ENCODE measurements at places on chromosomes 7 and 10.

- no peak for DNase-seq
Measured at GRCh38 chr10:11715815-11716494, 26.2 kb upstream of the ECHDC3 start.

- no peak for DNase-seq
Measured at GRCh38 chr7:43591558-43592180, 8.8 kb downstream of the STK17A start.

GRCh38 chr10:72754275-72755032 is 62.5 kb downstream of the MCU start:
- no peak for DNase-seq

DNA sequence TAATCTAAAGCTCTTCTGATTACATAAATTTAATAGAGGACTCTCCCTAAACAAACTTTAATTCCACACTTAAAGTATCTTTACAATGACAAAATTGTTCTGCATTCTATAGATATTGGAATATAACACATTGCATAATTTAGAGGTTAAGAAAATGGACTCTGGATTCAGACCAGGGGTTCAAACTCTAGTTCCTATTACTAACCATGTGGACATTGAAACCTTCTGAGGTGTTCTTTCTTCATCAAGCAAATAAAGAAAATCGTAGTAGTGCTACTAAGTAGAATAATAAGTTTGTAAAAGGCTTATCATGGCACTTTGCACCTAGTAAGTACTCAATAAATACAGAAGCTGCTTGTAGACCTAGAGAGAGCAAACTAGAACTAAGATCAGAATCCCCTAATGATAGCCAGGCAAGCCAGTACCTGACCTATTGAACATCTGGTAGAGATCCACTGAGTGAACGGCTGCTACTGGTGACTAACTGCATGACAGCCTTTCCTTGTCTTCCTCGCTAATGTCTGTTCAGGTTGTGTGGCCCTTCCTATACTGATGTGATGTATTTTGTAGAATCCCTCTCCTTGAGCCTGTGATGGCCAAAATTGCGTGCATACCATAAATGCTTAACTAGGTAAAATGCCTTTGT is 430.3 kb downstream of the KCNMA1 start:
- no peak for DNase-seq

DNA sequence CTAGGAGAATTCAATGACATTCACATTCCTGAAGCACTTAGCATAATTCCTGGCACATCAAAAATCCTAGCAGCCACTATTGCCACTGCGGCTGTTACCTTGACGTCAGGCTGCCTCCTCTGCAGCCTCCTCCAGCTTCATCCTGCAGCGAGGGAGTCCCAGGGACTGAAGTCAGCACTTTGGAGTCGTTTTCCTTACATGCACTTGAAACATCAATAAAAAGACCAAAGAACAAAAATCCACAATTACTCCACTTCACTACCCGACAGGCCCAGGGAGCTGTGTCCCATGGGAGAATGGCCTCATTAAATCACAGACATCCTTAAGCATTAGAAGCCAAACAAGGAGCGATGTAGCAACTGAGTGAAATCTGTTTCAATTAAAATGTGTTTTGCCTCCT is 48.6 kb upstream of the NANOS1 start:
- no peak for DNase-seq

DNA sequence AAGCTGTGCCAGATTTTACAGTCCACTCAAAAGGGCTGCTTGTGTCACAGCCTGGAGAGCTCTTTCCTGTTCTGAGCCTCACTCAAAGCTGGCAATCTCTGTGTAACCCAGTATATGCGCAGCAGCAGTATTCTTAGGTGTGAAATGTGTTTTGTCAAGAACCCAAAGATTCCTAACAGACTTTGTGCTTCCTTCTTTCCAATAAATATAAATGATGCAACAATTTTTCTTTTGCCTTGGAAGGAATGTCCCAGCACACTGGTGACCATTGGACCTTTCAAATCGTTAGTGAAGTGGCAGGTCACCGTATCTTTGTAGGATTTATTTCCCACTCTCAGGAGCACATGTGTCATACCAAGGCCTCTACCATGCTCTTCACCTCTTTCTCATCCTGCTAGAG is 5.6 kb upstream of the ZC3HAV1 start:
- no peak for DNase-seq

- DNase-seq = no peak
Measured at GRCh38 chr7:31068006-31068675, 16.0 kb downstream of the ADCYAP1R1 start.

GRCh38 chr7:121272676-121273075 is 56.1 kb upstream of the WNT16 start:
- DNase-seq = no peak

DNA sequence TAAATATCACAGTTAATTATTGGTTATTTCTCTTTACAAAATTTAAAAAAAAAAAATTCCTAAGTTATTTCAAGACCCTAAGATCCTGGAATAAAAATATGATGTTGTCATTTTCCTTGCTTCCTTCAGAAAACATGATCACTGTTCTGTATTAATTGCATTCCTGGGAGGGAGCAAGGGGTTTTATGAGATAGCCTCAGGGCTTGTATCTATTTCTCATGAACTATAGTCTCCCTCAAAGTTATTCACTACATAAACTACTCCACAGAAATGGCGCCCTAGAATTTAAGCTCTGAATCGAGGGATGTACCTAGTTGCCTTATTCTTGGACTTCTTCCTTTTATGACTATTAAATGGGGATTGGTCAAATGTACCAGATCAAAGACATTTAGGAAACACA is 170.3 kb downstream of the CHRM2 start:
- no peak for DNase-seq

DNA sequence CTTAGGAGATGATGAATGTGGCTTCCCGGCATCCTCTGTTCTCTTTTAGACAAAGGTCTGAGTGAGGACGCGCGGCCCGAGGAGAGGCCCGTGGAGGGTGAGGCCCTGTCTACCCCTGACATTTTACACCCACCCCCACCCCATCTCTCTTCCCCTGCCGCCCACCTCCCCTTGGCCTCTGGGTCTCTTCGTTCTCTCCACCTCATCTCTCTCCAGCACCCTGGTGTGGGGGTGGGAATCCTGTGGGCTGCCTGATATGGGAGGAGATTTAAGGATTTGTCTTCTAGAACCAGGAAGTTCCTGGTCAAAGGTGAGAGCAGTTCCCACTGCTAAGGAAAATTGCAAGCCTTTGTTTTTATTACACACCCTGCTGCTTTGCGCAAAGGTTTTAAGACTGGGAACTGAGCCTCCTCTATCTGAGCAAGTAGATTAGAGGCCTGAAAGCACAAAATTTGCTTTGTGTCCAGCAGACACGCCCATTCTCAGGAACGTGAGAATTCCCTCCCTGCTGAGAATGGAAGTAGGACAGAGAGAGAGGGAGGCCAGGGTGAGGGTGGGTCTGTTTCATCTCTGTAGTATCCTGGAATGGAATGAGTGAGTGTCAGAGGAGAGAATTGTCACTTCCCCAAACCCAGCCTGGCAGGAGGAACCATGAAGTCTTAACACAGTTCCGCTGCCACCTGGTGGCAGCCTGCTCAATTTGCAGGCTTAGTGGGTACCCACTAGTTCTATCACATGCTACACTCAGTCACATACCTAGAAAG is 91.2 kb downstream of the GTF2IRD1 start:
- no peak for DNase-seq

GRCh38 chr10:132858121-132859081 is 72.5 kb upstream of the NKX6-2 start:
- DNase-seq = no peak

DNA sequence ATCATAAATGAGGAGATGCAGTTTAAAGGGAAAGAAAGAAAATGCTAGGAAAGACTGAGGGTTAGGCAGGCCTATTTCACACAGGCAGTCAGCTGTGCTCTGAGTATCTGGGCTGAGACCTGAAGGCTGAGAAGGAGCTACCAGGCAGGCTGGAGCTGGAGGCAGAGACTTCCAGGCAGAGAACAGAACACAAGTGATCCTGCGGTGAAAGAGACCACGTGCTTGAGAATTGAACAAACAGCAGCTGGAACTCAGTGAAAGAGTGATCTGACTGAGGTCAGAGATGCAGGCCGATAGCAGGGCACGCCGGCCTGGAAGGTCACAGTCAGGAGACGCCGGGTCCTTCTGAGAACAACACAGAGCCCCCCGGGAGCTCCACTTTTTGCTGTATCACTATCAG is 147.8 kb downstream of the ADAM12 start:
- DNase-seq = no peak

GRCh38 chr10:86951184-86951761 is 6.1 kb downstream of the MMRN2 start:
- DNase-seq = no peak

DNA sequence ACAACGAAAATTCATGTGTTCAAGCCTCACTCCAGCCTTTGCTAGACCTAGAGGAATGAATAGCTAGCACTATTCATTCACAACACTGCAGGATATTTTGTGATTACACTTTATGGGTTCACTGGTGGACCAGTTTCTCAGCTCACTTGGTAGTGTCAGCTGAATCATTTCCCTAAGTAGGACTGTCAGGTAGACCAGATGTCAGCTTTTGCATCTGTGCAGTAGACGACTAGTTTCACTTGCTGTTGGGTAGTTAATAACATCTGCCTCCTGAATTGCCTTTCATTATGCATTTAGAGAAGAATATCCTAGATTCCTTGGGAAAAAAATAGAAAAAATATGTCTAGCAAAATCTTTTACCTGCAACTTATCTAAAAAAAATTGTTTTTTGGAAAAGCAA is 296.4 kb downstream of the ADARB2 start:
- no peak for DNase-seq

GRCh38 chr7:360454-361100 is 70.6 kb downstream of the FOXL3 start:
- no peak for DNase-seq
